Left lung (tissue), 14 donors: ENCODE measurements at places on chromosomes 3 and 15.
A peak's percentile ranks its signal among the peaks of the same experiment; 100 is the strongest.

DNA sequence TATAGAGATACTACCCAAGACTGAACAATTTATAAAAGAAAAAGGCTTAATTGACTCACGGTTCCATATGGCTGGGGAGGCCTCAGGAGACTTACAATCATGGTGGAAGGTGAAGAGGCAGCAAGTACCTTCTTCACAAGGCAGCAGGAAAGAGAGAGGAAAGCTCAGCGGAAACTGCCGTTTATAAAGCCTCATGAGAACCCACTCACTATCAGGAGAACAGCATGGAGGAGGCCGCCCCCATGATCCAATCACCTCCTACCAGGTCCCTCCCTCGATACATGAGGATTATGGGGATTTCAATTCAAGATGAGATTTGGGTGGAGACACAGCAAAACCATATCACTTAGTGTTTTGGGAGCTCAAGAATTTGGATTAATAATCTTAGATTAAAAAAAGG, 240.2 kb downstream of the UACA start:
- no peak for DNase-seq

GRCh38 chr3:155078711-155079467, 1.2 kb upstream of the MME start:
- DNase-seq: peak; percentile 23

- no peak for DNase-seq
Observed at GRCh38 chr3:179016979-179017670, 54.5 kb downstream of the ZMAT3 start.

- peak; percentile 71 for DNase-seq
Observed at GRCh38 chr15:39486621-39487457, 94.0 kb upstream of the THBS1 start.

- no peak for DNase-seq
Observed at GRCh38 chr3:83934192-83935021, 1024.4 kb upstream of the CADM2 start.

DNA sequence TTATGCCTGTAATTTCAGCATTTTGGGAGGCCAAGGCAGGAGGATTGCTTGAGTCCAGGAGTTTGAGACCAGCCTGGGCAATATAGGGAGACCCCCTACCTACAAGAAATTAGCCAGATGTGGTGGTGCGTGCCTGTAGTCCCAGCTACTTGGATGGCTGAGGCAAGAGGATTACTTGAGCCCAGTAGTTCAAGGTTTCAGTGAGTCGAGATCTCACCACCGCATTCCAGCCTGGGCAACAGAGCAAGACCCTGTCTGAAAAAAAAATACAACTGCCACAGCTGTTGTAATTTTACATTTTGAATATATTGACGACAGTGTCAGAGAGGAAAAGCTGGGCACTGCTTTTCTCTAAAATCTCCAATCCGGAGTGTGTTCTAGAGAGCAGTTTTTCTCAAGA, 21.2 kb downstream of the TATDN2 start:
- DNase-seq: no peak

GRCh38 chr15:57747206-57747896, 40.8 kb downstream of the POLR2M start:
- DNase-seq: no peak

GRCh38 chr15:26890988-26891387, 24.1 kb downstream of the GABRA5 start:
- no peak for DNase-seq

DNA sequence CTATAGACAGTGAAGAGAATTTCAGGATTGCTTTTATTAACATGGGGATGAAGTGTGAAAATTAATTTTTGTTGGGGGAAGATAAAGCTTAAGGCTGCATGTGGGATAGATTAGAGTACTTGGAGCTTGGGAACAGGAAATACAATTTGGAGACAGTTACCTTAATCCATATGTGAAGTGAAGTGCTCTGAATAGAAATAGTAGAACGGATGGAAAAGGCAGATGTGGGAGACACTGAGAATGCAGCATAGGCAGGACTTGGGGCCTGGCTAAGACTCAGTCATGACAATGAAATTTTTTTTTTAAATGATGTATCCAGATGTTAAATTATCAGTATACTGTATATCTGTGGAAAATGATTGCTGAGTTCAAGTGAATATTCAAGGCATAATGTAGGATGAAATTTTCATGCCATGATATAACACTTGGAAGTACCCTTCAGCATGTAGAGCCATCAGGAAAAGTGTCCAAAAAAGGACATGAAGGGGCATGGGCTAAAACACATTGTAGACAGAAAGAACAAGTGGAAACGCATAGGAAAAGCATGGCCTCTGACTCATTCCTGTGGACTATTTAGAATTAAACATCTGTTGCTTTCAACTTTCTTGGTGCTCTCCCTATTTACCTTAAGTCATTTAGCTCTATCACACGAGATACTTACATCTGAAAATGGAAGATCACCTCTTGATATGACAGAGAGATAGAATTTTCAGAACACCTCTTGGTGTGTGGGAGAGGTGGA, 134.8 kb downstream of the RBMS3 start:
- DNase-seq: no peak

DNA sequence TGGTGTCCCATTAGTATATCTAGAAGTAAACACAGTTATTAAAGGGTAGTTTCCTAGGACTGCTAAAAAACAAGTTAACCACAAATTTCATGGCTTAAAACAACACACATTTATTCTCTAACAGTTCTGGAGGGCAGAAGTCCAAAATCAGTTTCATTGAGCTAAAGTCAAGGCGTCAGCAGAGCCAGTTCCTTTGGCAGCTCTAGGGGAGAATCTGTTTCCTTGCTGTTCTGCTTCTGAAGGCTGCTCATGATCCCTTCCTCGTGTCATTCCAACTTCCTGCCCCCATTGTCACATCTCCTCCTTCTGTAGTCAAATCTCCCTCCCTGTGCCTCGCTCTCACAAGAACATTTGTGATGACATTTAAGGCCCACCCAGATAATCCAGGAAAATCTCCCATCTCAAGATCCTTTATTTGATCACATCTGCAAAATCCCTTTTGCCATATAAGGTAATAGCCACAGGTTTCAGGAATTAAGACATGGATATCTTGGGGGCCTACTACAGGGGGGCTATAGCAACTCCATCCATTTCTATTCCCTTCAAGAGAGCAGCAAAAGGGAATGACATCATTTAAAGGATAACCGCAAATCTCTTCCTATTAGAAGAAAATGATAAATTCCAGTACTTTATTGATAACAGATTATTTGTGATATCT, 50.1 kb downstream of the GPR176 start:
- DNase-seq: no peak

- DNase-seq: no peak
Observed at GRCh38 chr15:41575282-41575681, 16.3 kb downstream of the TYRO3 start.

- DNase-seq: no peak
Observed at GRCh38 chr3:172675441-172676193, 35.2 kb downstream of the NCEH1 start.

DNA sequence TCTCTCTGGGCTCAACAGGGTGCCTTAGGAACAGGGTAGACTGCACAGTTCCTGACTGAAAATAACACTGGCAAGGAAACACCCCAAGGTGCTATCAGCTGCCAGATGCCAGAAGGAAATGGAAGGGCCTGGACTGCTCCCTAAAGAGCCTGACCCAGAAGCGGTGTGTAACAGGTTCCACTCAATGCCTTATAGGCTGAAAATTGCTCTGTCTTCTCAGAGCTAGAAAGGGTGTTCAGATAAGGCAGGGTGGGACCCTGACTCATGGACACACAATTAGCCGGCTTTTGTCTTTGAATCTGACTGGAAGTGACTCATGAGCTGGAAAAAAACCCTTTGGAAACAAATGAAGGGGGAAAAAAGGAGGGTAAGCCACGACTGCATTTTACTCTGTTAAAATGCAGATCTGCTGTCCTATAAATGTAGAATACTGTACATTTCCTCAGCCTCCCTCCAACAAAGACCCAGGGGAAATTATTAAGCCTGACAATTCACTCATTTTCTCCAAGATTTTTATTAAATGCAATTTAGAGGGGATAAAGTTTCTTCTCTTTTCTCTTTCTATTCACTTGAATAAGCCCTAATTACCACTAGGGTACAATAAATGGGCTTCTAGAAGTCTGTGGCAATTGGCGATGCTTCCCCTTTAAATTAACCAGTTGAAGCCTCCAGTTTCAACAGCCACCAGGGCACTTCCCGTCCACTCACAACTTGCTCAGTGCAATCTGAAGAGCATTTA, 160.2 kb upstream of the TBL1XR1 start:
- DNase-seq: no peak
